T-helper 22 cell (primary cell): ENCODE measurements at places on chromosomes 3 and 15.

GRCh38 chr3:13207578-13207922, 134.3 kb upstream of the IQSEC1 start:
- DNase-seq, result no peak

DNA sequence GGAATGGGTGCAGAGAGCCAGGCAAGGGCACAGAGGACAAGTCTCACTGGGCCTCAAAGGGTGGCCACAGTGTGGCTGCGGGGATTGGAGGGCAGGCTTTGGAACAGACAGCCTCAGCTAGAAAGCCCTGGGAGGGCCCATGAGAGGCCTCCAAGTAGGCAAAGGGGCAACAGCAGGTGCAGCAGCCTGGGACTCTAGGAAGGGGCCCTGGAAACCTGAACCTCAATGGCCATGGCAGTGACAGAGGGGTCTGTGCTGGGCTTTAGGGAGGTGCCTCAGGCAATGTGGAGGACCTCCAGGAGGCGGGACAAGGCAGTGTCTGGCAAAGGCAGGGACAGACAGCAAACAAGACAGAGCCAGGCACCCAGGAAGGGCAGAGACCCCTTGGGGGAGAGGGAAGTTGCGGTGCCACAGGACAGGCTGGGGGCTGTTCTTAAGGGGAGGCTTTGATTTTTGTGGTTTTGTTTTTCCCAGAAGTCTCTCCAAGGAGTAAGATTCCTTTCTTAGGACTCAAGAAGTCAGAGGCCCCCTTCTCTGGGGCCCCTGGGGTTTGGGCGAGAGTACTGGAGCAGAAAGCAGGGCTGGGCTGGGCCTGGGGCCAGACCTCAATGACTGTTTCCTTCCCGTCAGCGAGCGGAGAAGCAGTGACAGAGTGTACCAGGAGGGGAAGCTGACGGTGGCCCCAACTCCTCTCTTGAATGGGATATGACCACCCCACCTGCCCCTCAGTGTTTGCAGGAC, 9.7 kb downstream of the STOML1 start:
- DNase-seq, result no peak

GRCh38 chr3:184259878-184260723, 1.3 kb downstream of the CAMK2N2 start:
- no peak for DNase-seq

GRCh38 chr3:178084938-178085816, 451.1 kb upstream of the KCNMB2 start:
- no peak for DNase-seq

DNA sequence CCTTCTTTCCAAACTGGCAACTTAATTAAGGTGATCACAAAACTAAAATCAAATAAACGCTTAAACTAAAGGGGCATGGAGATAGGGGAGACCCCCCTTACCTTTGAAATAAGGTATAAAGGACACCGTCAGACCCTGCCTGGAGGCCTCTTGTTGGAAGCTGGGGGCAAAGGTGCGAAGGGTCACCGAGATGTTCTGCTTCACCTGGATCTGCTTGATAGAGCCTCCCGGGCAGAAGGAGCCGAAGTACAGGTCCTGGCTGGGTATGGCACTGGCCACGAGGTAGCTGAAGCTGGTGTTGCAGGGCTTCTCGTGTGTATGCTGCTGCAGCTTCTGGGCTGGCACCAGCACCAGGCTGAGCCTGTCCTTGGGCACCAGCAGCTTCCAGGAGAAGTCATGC, 53.0 kb downstream of the CDCP1 start:
- no peak for DNase-seq

- no peak for DNase-seq
Measured at GRCh38 chr3:81953111-81953510, 191.7 kb upstream of the GBE1 start.

- no peak for DNase-seq
Measured at GRCh38 chr3:93843981-93844380, 129.7 kb downstream of the PROS1 start.

- DNase-seq, result no peak
Measured at GRCh38 chr15:64441852-64442251, 18.5 kb upstream of the ZNF609 start.

DNA sequence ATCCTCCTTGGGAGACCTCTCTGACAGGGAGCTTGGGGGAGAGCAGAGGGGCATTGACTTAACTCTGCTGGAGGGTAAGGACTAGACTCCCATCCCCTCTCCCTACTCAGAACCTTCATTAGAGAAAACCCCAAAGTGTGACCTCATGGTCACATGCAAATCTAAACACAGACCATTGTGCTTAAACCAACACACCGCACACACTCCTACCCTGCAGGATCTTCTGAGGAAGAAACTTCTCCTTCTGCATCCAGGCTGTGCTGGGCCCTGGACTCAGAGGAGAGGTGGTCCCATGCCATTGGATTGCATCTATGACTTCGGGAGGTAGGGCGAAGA, 805 bp upstream of the PARP16 start:
- no peak for DNase-seq

GRCh38 chr3:23256741-23257435, 53.8 kb downstream of the UBE2E2 start:
- no peak for DNase-seq

GRCh38 chr3:175777495-175777894, 918.4 kb downstream of the NAALADL2 start:
- DNase-seq, result no peak

- DNase-seq, result no peak
Measured at GRCh38 chr15:45640616-45641015, 5.8 kb downstream of the SQOR start.

DNA sequence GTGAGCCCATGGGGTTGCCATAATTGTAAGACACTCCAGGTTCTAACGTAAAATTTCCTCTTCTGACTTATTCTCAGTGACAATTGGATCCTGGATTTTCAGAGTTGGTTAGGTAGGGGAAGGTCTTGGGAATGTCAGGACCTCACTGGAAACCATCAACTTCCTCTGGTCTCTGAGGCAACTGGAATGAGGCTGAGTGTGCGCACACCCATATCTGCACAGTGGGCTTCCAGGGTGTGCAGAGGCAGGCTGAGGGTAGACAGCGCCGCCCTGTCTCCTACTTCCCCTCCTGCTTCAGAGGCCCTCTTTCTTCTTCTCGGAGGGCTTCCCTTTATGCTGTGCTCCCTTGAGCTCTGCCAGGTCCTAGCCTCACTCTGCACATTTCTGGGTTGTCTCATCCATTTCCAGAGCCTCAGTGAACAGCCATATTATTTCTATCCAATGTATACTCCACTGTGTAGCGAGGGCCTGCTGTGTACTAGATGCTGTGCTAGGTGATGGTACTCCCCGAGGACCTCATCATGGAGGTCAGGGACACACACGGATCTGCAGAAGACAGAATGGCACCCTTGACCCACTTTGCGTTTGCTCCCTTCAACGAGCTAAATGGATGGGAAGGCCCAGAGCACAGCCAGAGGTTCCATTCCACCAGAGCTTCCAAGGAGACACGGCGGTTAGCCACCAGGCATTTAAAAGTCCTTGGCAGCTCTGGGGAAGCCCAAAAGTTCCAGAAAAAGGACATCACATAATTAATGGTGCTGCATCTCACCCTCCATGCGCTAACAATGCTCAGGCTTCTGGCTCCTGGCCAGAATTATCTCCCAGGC, 18.3 kb downstream of the ACAA1 start:
- no peak for DNase-seq

GRCh38 chr15:55434989-55435825, 26.9 kb downstream of the PIERCE2 start:
- no peak for DNase-seq

- DNase-seq, result no peak
Measured at GRCh38 chr3:122301063-122301462, 24.0 kb upstream of the CSTA start.

DNA sequence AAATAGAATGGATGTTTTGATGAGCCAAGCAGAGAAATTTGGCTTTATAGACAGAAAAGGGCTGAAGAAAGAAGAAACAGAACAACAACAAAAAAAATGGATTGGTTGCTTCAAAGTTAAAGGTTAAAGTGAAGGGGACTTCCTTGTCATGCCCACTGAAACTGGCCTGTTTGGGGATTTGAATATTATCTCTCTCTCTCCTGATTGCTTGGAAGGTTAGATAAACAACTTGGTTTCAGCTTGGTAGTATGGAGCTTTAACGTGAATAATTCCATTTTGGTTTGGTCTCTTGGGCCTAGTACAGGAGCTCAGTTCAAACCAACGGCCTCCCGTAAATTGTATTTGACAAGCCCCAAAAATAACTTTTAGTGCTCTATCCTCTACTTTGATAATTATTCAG, 70.8 kb upstream of the MBNL1 start:
- DNase-seq, result no peak

- DNase-seq, result no peak
Measured at GRCh38 chr3:119035014-119035346, 334 bp upstream of the IGSF11 start.

- no peak for DNase-seq
Measured at GRCh38 chr15:32878342-32878741, 160.5 kb downstream of the GREM1 start.

DNA sequence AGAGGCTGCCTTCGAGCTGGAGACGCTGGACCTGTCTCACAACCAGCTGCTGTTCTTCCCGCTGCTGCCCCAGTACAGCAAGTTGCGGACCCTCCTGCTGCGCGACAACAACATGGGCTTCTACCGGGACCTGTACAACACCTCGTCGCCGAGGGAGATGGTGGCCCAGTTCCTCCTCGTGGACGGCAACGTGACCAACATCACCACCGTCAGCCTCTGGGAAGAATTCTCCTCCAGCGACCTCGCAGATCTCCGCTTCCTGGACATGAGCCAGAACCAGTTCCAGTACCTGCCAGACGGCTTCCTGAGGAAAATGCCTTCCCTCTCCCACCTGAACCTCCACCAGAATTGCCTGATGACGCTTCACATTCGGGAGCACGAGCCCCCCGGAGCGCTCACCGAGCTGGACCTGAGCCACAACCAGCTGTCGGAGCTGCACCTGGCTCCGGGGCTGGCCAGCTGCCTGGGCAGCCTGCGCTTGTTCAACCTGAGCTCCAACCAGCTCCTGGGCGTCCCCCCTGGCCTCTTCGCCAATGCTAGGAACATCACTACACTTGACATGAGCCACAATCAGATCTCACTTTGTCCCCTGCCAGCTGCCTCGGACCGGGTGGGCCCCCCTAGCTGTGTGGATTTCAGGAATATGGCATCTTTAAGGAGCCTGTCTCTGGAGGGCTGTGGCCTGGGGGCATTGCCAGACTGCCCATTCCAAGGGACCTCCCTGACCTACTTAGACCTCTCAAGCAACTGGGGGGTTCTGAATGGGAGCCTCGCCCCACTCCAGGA, 21.1 kb downstream of the NRROS start:
- no peak for DNase-seq

- DNase-seq, result no peak
Measured at GRCh38 chr3:155192957-155193746, 100.3 kb downstream of the STRIT1 start.

- no peak for DNase-seq
Measured at GRCh38 chr3:18633002-18633401, 207.9 kb upstream of the SATB1 start.

GRCh38 chr3:129378949-129379348, 49.5 kb downstream of the EFCAB12 start:
- DNase-seq, result no peak

GRCh38 chr3:59374091-59374817, 324.4 kb upstream of the CFAP20DC start:
- DNase-seq, result no peak

DNA sequence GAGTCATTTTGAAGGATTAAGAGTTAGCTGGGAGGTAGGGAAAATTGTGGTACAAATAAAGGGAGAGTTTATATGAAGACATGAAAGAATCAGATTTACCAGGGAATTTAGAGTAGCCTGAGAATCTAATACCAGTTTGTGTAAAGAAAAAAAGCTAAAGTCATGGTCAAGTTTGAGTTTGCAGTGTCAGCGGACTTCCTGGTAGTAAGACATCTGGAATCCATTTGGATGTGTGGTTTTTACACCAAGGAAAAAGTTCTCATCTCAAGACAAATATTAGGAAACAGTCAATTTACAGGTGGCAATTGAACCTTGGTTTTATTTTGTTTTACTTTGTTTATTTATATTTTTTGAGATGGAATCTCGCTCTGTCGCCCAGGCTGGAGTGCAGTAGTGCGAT, 1.5 kb upstream of the P2RY12 start:
- DNase-seq, result no peak

DNA sequence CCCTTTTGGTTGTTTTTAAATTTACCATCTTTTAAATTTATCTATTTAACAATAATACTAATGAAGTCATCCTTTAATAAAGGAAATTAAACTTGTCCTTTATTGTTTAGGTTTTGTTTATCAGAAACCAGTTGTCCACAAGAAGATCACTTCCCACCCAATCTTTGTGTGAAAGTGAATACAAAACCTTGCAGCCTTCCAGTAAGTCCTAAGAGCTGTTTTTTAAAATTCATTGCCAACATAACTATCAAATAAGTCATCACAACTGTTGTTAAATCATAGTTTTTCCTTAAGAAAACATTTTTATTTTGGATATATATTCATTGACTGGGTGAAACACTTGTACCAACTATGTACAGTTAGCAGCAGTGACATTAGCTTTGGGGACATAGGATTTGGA, 59.4 kb downstream of the CALML4 start:
- DNase-seq, result no peak

DNA sequence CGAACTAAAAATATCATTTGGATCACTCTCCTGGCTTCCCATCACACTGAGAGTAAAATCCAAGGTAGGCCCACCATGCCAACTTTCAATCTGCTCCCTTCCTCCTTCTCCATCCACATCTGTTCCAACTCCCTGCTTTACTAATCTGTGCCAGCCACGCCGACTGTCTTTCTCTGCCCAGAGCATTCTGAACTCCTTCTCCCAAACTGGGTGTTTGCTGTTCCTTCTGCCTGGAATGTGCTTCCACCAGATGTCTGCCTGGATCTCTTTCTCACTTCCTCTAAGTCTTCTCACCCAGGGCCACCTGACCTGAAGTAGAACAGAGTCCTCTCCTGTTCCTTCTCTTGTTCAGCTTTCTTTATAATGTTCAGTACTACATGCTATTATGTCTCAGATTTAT, 5.6 kb upstream of the ARL8B start:
- DNase-seq, result no peak

- no peak for DNase-seq
Measured at GRCh38 chr15:78049691-78050440, 27.6 kb downstream of the TBC1D2B start.

DNA sequence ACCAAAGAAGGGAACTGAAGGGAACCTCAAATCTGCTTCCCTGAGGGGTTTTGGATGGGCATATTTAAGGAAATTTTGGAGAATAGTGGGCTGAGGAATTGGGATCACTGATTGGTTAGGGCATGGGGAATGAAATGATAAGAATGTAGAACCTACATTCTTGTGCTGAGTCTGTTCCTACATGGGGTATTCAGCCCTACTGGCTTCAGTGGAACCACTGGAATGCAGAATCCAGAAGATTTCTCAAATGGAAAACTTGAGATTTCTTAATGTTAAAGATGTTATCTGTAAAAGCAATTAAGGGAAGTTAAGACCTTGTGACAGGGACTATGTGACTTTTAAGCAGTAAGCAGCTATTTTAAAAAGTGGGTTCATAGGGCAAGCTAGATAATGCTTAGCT, 1062.4 kb downstream of the AGBL1 start:
- no peak for DNase-seq

GRCh38 chr3:16504692-16505091, 8.8 kb downstream of the RFTN1 start:
- DNase-seq, result no peak

GRCh38 chr3:44130249-44130648, 111.4 kb upstream of the TOPAZ1 start:
- no peak for DNase-seq
